ENCODE measurements at places on chromosomes 6 and 20.

DNA sequence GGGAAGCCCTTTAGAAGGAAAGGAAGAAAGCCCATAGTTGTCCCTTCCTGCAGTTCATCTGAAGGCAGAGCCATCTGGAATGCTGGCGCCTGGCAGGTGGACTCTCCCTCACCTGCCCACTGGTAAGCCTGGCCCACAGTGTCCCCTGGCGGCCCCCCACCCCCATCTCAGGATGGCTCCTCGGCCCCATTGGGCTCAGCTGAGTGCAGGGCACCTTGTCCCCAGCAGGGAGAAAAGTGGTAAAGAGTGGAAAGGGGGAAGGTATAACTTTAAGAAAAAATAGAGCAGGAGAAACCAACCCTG lies 12.6 kb downstream of the SS18L1 start:
- DNase-seq = no peak

GRCh38 chr6:122719176-122719575 lies 60.3 kb upstream of the FABP7 start:
- no peak for DNase-seq

GRCh38 chr6:107989166-107990094 lies 31.4 kb upstream of the SEC63 start:
- DNase-seq = no peak

DNA sequence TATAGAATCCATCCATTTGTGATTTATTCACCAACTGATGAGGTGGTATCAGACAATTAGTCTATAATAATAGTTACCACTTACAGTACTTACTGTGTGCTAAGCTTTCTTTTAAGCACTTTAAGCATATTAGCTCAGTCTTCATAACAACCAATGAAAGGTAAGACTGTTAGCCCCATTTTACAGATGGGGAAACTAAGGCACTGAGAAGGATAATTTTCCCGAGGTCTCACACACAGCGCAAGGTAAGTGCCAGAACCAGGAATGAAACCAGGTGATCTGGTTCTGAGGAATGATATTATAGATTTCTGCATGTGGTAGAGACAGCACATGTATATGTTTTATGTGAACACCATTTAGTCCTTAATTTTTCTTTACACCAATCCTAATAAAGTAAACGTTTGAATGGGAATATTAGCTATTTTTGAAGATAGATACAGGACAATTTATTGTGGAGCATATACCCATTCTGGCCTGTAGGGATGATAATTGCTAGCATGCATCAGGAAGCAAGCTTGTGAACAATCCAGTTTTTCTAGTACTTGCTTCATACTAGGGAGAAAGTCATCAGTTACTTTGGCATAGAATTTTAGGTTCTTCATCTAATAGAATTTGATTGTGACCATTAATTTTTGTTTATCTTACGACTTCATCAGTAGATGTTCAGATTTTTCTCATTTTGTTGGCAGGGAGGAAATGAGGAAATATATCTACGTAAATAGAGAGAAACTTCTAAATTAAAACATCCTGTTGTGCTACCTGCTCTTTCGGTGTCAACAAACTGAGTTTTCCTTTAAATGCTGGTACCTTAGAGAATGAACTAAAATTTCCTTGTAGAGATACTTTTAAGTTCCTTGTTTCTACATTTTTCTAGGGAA lies 3.0 kb downstream of the YWHAB start:
- no peak for DNase-seq

GRCh38 chr20:40812415-40812925 lies 123.4 kb upstream of the MAFB start:
- no peak for DNase-seq

- no peak for DNase-seq
Measured at GRCh38 chr6:38115626-38116008, 296.1 kb downstream of the ZFAND3 start.

GRCh38 chr6:143562143-143562542 lies 50.6 kb upstream of the FUCA2 start:
- DNase-seq = no peak

DNA sequence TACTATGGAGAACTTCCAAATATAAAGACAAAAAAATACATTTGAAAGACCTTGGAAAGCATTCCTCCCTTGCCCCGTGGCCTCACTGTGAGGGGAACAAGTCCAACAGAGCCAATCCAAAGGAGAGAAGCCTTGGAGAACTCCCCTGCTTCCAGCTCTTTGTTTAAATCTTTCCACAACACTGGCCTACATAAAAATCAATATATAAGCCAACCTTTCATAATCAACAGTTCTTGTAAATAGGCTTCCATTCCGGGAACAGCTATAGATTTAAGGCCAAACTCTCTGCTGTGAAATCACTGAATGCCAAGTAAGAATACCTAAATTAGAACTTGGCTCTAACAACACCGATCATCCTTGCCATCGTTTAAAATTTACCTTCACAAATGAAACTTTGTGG lies 242.1 kb downstream of the HACE1 start:
- no peak for DNase-seq

DNA sequence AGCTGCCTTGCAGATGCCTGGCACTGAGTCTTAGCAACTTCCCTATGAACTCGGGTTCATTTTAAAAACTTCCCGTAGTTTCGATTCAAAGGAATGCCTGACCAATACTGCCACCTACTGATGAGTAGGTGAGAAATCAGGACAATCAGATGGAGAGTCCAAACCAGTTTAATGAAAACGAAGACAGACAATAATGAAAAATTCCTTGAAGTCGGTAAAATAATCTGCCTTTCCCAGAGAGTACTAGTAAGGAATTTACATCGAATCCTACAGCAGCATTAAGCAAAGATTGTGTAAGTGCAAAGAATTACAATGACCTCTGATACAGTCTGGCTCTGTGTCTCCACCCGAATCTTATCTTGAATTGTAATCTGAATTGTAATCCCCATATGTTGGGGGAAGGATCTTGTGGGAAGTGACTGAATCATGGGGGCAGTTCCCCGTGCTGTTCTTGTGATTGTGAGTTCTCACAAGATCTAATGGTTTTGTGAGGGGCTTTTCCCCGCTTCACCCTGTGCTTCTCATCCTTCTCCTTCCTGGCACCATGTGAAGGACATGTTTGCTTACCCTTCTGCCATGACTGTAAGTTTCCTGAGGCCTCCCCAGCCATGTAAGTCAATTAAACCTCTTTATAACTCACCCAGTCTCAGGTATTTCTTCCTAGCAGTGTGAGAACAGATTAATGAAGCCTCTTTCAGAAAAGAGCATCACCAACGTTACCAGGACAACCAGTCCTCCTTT lies 134.4 kb downstream of the ARHGAP18 start:
- DNase-seq = peak; percentile 31

DNA sequence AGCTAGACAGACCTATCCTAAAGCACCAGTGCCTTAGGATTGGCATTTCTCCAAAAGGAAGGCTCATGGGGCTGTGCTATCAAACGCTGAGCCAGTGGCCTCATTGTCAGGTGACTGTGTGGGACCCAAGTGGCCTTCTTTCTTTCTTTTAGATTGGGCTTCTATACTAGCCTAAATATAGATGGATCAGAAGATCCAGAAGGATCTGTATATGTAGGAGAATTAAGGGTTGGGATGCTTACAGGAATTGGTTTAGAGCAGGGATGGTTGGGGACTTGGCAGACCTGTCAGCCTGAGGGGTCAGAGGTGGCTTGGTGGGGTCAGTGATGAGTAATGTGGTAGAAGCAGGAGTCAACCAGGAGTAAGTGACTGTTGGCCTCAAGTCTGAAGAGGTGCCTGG lies 14.8 kb downstream of the ABT1 start:
- no peak for DNase-seq

GRCh38 chr20:17530153-17530552 lies 1.0 kb downstream of the BFSP1 start:
- no peak for DNase-seq

DNA sequence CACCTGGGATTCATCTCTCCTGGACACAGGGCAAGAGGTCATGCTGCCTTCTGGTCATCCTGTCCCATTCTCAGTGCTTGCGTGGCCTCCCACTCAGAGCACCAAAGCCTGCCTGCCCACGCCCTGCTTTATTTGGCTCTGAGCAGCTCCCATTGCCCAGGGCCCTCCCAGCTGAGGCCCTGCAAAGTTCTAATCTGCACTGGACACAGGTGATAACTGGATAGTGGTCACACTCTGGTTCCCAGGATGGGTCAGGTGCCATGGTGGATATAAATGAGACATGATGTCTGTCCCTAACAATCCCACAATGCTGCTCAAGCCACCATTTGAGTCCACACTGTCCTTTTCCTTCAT lies 39.5 kb downstream of the CPXM1 start:
- DNase-seq = no peak

DNA sequence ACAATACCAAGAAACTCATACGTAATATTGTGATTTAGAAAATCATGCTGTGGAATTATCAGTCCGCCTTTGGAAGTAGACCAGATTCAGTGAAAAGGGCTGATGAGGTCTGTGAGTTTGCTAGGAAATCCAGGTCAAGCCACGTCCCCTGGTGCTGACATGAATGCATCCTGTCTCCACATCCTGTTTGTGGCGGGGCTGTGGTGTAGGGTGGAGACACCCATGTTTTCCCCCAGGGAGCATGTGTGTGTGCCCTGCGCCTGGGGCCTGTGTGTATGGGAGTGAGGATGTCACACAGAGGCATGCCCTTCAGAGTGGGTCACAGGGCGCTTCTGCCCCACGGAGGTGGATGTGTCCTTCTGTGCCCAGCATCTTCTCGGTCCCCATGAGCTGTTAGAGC lies 109.1 kb downstream of the SASH1 start:
- DNase-seq = no peak

GRCh38 chr6:134520181-134521115 lies 202.5 kb upstream of the SGK1 start:
- DNase-seq = no peak

GRCh38 chr20:55576981-55577380 lies 428.3 kb downstream of the CBLN4 start:
- DNase-seq = no peak

GRCh38 chr6:169935348-169935718 lies 183.9 kb downstream of the ERMARD start:
- no peak for DNase-seq

DNA sequence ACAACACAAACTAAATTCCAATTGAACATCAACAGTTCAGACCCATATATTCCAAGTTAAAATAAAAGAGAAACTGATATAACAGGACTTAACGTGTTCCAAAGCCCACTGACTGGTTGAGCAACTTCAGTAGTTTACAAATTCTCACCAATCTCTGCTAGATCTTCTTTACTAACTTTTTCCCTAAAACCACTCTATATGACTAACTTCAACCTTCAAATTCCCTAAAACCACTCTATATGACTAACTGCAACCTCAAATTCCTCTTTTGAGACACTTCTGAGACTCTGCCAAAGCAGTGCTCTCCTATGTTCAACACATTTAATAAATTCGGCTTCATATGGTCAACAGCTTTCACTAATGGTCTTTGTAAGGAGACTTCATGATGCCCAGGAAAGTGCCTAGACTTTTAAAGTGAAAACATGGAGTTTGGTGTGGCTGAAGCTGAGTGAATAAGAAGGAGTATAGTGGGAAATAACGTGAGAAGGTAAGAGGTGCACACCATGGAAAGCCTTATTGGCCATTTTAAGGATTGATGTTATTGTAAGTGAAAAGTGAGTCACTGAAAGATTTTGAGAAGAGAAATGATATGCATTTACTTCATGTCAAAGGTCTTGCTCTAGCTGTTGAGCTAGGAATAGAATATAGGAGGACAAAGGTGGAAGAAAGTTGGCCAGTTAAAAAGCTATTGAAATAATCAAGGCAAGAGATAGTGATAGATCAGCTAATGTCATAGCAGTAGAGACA lies 134.0 kb upstream of the HCRTR2 start:
- DNase-seq = no peak

DNA sequence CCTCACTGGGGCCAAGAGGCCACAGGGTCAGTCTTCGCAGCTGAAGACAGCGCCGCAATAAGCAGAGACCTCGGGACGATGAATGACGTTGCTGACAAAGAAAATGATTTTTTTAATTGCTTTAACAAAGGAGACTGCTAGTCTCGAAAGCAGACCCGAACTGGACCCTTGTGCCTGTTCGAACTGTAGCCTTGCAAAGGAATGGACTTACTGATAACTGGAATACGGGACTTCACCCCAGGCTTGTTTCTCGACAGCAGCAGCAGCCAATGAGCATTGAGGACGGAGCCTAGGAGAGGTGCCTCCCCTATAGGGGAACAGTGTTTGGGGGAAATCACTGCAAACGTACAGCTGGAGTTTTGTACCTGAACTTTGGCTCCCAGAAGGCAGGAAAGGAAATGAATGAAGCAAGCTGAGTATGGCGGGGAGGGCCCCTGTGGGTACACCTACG lies 1.3 kb upstream of the TAF4 start:
- DNase-seq = no peak

DNA sequence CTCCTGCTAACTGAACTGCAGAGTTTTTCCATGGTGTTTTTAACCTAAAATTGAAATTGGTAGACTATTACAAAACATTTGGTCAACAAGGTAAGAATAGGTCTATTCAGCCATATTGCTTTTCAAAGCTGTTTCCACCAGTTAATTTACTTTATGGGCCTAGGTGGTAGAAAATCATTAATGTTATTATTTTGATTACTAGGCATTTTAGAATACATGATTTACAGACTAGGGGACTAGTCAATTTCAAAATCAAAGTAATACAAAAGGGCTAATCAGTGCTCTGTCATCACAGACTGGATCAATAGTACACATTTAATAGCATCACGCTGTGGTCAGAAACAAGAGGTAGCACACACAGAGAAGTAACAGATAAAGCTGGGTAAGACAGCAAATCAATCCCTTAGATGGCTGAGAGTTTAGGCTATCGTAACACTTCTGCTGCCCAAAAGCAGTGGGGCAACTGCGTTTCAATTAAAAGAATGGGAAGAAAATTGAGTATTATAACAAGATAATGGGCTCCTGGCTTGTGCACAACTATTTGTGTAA lies 114.4 kb downstream of the NRSN1 start:
- no peak for DNase-seq

DNA sequence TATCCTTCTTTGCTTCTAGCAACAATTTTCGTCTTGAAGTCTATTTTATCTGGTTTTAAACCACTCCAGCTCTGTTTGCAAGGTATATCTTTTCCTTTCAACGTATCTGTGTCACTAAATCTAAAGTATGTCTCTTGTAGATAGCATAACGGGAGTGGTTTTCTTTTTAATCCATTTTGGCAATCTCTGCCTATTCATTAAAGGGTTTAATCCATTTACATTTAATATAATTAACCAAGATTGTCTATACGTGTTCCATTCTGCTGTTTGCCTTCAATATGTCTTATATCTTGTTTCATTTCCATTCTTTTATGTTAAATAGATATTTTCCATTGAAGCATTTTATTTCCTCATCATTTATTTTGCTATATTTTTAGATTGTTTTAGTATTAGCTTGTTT lies 587.9 kb downstream of the C6orf118 start:
- no peak for DNase-seq

GRCh38 chr20:39835130-39835842 lies 853.8 kb downstream of the MAFB start:
- DNase-seq = no peak

DNA sequence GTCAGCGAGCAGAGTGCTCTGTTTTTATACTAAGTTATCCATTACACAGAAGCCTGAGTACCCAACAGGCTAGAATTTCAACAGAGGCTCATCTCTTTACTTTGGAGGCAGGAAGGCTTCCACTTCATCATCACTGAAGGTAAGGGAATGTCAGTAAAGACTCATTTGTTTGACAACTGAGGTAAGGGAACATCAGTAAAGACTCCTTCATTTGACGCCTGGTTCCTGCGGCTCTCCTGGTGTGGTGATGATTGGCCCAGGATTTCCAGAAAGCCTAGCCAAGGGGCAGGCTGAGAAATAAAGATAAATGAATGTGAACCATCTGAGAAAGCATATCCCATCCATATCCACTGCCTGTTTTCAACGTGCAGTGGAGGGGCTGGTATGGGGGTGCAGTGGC lies 244.6 kb upstream of the ECI2 start:
- no peak for DNase-seq
